NK-92 treated with Interleukin-12 subunit alpha and Interleukin-12 subunit beta, amount 100 ng/mL, for 24 hours (cell line): ENCODE measurements at places on chromosomes 6 and 20.

- DNase-seq, result no peak
Observed at GRCh38 chr20:62689861-62690260, 18.8 kb upstream of the NTSR1 start.

- DNase-seq, result no peak
Observed at GRCh38 chr6:137571854-137572253, 77.7 kb upstream of the OLIG3 start.

GRCh38 chr6:81572020-81572419, 180.5 kb downstream of the TENT5A start:
- no peak for DNase-seq

DNA sequence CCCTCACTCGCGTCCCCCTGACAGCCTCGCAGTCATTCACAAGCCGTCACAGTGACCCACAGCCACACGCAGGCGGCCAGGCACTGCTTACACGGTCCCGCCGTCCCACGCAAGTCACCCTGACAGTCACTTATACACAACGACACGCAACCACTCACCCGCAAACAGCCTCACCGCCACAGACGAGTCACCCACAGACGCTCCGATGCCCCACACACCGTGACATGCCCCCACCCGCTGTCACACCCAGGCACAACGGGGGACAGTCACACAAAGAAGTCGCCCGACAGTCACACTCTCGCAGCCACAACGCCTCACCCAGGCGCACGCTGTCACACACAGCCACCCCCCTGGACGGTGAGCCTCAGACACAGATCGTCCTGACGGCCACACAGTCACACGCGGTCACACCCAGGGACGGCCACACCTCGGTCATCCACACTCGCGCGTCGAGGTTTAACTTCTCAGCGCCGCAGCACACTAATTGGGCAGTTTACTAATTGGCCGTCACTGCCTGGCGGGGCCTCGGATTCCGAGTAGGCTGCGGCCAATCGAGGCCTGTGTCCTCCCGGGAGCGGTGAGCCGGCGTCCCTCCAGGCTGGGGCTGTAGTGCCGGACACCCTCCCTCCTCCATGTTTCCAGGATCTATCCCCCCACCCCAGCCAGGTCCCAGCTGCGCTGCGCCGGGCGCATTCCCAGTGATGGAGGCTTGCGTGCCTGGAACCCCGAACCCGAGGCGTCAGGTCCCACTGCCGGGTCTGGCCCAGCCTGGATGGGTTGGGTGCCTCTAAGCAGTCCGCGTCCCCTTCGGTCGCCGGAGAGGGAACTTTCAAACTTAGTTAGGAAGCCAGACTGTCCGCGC, 790 bp downstream of the TOX2 start:
- DNase-seq, result peak; percentile 65

DNA sequence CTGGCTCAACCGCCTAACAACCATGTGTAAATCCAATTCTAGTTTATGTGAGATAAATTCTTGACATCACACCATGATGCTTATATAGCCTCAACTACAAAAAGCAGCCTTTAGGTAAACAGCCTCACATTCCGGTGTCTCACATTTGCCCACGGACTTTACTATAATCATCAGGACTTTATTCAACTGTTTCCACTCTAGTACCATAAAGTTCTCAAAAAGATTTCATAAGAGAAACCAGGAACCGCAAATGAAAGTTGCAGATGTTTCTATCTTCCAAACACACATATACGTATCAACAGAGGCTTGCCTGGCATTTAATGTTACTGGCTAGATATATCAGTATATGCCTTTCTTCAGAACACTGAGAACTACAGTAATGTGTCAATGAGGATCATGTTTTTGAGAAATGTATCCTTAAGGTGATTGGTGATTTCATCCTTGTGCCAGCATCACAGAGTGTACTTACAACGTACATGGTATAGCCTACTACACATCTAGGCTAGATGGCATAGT, 80.0 kb downstream of the EPB41L2 start:
- DNase-seq, result no peak

- DNase-seq, result no peak
Observed at GRCh38 chr6:44229376-44230033, 6.1 kb downstream of the SLC29A1 start.

- no peak for DNase-seq
Observed at GRCh38 chr20:60820918-60821317, 431.1 kb upstream of the CDH4 start.
